ENCODE measurements at places on chromosomes 16 and 17.

GRCh38 chr17:31068291-31068690, 26.5 kb upstream of the NF1 start:
- peak; percentile 34 for DNase-seq

DNA sequence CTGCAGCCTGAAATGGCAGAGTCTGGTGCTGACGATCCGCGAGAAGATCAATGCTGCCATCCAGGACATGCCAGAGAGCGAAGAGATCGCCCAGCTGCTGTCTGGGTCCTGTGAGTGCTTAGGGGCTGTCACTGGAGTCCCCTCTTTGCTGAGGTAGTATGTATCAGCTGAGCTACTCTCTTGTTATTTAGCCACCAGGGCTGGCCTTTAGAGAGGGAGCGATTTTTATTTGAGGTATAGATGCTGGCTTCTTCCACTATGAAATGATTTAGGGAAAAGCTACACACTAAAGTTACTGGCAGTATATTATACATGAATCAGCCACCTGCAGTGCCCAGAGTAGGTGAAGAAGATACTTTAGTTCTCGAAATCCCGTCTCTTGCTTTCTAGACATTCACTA, 2.6 kb downstream of the CDK5RAP3 start:
- DNase-seq = no peak

- DNase-seq = no peak
Measured at GRCh38 chr16:10756574-10756973, 12.9 kb downstream of the NUBP1 start.

DNA sequence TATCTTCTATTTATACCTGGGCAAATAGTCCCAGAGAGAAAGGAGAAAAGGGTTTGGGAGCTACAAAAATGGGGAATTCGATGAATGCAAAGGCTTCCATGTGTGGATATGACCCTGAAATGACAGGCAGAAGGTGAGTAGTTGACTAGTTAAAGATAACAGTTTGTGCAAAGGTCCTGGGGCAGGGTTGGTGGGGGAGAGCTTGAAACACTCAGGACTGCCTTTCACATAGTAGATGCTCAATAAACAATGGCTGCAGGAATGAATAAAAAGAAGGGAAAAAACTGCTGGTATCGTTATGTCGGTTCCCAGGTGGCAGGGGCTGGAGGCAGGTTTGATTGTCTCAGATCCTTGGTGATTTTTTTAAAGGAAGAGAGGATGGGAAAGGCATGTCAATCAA, 445.5 kb downstream of the HAPSTR1 start:
- no peak for DNase-seq

DNA sequence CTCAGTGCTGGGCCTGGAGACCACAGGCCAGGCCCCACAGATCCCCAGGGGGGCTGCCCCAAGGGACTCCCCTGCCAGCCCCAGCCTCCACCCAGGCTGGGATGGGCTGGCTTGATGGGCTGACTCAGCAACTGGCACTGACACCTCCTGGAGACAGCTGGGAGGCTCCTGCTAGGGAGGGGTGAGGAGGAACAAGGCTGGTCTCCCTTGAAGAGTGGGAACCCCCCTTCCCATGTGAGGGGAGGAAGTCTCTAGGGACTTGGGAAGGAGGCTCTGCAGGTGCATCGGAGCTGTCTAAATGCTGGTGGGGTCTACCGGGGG, 10.4 kb downstream of the NHERF1 start:
- no peak for DNase-seq

DNA sequence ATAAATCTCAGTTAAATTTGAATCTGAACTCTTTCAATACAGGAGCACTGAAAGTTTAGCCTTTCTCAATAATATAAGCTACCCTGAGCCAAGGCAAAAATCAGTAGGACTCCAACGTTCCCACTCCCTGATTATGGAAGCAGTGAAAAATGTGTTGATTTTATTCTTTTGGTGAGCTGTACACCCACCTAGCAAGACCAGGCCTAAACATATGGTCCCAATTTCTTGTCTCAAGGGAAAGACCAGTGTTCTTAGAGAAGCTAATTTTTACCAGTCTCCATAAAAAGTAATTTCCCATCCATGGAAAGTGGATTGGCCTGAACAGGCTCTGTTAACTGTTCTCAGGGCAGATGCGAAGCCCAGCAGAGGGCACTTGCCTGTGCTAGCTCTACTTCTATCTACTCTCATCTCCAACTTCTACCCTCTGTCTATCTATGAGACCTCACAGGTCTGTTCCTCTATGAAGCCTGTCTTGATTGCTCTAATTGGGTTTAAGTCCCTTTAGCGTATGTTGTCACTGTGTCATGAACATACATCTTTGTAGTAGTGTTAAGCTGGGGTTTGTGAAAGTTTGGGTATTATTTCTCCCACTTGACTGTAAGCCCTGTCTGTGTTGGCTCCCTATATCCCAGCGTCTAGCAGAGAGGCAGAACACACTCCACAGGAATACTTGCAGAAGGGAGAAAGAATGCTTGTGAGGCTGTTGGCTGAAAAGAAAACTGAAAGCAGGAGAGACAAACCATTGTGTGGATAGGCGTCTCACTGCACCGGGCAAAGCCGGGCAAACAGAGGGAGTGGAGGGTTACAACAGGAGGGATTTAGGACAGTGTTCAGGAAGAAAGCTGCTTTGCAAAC, 167.1 kb upstream of the MAF start:
- DNase-seq = no peak

DNA sequence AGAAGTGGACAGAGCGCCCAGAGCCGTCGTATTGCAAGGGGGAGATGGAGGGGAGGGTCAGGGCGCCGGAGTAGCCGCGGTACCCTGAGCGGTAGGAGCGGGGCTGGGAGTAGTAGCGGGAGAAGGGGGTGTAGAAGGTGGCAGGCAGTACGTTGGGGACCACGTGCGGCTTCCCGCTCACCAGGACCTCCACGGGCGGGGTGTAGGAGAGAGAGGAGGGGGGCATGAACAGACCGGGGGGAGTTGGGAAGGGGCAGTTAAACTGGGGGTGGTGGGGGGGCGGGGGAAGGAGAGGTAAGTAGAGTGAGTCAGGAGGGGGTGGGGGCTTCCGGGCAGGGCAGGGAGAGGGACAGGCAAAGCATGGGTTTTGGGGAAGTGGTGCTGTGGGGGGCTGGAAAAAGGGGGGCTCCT, 16.8 kb downstream of the ST6GALNAC2 start:
- DNase-seq = no peak

GRCh38 chr17:35738519-35739133, 7.2 kb downstream of the RASL10B start:
- DNase-seq = no peak

Measured in activated naive CD4-positive, alpha-beta T cell treated with Interleukin-2 at 50 U/mL for 16 hours (primary cell).